Suppressor macrophage treated with lipopolysaccharide for 4 hours (primary cell): ENCODE measurements at places on chromosomes 3 and 15.

DNA sequence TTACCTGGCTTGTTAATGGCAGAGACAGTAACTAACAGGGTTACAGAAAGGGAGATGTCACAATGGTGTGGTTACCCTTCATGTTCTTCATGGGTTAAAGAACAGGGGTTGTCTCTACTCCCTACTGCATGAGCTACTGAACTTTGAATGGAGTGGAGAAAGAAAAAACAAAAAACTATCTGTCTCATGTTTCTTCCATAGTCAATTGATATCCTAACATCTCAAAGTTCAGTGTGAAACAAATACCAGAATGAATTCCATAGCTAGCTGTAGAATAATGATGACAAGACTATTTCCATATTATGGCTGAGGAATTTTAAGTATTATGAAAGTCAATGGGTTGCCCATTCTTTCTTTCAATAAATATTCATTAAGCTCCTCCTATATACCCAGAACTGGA, 161.3 kb upstream of the LPP start:
- no peak for DNase-seq

DNA sequence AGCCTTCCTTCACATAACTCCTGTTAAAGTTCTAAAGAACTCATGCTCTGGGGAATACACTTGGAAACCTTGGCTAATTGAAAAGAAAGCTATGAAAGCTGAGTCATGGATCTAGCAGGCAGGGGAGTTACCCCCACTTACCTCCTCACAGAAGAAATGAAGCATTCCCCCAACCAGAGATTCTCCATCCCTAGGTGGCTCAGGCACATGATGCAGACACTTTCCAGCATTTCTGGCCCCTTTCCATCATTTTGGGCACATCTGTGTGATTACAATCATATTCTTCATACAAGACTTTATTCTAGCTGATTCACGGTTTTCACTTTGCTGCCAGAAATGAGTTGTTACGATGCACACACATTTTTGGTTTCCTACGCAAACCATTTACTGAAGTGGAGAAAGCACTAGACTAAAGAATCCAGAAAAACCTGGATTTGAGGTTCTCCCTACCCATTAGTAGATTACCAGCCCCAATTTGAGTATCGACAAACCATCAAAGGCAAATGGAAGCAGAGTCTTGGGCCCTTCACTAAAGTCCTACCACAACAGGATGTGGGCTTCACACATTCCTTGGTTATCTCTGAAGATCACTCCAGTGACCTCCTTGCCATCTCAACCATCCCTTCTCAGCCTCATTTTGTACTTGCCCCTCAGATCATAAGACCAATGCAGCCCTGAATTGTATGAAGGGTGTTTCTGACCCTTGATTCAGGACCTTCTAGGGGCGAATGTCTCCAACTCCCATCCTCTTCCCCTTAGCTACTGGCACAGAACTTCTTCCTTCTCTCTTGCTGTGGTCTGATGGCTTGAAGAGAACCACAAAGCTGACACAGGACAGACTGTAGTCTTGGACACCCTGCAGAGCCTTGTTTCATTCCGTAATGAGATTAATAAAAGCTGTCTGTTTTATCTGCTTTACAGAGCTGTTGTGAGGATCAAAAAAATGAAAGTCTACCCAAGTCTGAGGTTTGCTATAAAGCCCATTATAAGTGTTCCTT, 42.5 kb upstream of the SNRK start:
- no peak for DNase-seq

DNA sequence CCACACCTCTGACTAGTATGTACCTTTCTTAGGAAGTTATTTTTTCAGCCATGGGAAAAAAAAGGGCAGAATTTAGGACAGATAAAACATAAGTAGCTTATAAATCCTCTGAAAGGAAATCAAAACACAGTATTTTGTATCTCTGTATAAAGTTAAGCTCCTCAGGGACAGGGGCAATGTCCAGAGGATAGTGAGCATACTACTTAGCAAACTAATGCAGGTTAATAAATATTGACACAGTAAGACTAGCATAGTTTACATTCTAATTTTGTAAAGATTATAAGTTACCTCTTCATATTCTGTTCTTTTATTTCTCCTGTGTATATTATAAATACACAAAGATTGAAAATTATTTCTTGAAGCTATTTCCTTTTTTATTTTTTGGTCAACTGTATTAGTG, 2.1 kb downstream of the UBE3A start:
- DNase-seq, result no peak

DNA sequence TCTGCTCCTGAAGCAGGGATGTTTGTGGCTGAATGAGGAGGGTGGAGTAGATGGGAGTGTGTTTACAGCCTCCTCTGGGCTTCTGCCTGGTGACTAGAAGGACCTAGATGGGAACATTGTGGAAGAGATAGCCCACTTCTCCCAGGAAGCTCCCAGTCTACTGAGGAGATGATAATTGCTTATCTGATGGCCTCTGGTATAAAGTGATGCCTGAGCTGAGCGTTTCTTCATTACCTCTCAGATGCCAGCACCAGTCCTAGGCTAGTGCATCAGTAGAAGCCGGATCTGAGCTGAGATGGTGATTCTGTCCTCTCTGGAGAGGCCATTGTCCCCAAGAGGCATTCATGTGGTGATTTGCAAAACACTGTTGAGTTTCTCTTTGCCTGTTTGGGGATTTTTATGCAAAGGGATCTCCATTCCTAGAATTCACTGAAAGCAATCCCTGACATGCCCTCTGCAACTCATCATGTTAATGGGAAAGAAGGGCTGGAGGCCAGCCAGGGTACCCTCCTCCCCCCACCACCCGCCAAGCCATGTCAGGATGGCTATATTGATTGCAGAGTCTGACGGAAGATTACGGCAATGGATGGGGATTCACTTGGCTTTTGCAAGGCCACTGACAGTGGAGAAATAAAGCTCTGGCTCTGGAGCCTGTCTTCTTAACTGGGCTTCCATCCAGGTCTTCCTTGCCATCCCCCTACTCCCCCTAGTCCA, 166.4 kb upstream of the ROPN1 start:
- no peak for DNase-seq

- DNase-seq, result no peak
Observed at GRCh38 chr3:101853982-101854381, 4.7 kb downstream of the NFKBIZ start.
